Stimulated activated CD4-positive, alpha-beta T cell treated with anti-CD3 and anti-CD28 coated beads, TNF-alpha, amount 100 ng/mL, for 4 hours (primary cell): ENCODE measurements at places on chromosomes 1 and 21.
A peak's percentile ranks its signal among the peaks of the same experiment; 100 is the strongest.

DNA sequence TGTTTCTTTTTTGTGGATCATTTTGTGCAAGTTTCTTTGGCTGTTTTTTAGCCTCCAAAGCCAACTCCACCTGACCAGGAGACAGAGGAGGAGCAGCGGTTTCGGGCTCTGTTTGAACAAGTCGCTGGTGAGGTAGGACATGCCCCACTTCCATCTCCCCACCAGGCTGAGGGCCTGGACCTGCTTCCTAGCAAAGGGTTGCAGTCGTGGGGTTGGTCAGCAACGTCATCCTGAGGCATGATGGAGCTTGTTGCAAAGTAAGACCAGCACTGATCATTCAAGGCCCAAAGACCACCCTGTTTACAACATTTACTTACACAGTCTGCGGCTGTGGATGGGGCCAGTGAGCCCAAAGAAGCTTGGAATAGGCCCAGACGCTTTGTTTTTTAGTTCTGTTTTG is 40.3 kb downstream of the CAPN9 start:
- no peak for DNase-seq

DNA sequence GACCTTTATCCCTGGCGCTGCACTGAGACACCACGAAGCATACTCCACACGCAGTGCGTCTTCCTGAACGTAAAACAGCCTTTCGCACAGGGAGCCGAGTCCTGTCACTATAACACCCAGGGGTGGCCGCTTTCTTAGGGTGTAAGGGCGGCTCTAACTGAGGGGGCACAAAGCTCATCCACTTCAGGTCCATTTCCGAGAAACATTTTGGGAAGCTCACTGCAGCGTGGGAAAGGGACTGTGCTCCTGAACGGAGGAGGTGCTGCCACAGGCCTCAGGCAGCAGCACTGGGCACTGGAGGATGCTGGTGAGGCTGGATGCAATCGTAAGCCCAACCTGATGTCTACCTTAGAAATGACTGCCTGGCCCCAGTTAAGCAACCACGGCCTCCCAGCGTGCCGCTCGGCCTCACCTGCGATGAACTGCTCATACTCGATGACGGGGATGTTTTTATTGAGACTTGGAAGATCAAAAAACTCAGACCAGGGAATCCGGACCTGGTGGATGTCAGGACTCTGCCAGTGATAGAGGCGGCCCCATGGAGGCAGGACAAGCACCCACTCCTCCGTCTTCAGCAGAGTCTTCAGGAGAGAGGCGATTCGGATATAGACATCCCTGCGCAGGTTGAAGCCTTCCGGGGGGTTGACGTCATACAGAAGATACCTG is 2.3 kb downstream of the POFUT2 start:
- DNase-seq = no peak

DNA sequence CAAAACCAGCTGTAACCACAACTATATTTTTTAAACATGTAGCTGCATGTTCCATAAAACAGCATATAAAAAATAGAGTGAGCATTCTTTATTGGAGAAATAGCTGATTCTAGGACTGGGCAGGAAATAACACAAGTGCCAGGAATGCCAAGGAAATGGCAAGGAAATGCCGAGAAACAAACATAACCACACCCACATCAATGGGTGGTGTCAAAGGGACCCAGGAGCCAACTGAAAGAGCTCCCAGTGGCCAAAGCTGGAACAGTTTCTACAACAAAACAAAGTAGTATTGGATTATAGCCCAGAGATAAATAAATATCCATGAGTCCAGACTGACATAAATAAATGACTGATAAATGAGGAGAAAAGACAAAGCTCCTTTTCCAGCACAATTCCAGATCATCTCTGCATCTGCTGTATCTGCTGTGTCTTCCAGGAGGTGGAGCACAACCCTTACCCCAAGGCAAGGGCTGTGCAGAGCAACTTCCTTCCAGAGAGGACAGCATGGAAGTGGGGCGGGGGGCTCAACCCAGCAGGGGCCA is 28.1 kb downstream of the ADARB1 start:
- no peak for DNase-seq

DNA sequence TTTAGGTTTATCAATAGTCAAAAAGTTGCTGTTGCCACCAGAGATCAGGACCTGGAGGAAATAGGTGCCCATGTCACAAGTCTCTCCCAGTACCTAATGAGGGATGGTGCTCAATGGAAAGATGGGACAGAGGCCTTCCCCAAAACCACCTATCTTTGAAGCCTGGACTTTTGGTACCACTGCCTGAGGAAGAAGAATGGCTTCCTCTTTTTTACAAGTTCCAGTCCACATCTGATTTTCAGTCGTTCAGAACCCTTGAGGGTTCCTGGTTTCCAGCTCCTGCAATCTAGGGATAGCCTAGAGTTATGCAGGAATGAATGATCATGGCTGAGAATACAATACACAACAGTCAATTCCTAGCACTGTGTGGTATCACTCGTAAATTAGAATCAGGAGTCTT is 5.7 kb downstream of the CATSPERE start:
- no peak for DNase-seq

GRCh38 chr1:59020151-59020997 is 236.5 kb upstream of the JUN start:
- DNase-seq = no peak

DNA sequence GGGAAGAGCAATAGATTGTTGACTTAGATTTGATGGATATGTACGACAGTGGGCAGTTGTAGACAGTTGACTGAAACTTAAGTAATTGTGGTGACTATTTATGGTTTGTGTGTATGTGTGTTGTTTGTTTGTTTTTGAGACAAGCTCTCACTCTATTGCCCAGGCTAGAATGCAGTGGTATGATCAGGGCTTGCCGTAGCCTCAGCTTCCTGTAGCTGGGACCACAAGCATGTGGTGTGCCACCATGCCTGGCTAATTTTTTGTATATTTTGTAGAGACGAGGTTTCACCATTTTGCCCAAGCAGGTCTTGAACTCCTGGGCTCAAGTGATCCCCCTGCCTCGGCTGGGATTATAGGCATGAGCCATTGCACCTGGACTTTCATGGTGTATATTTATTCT is 9.8 kb downstream of the SDHC start:
- no peak for DNase-seq

DNA sequence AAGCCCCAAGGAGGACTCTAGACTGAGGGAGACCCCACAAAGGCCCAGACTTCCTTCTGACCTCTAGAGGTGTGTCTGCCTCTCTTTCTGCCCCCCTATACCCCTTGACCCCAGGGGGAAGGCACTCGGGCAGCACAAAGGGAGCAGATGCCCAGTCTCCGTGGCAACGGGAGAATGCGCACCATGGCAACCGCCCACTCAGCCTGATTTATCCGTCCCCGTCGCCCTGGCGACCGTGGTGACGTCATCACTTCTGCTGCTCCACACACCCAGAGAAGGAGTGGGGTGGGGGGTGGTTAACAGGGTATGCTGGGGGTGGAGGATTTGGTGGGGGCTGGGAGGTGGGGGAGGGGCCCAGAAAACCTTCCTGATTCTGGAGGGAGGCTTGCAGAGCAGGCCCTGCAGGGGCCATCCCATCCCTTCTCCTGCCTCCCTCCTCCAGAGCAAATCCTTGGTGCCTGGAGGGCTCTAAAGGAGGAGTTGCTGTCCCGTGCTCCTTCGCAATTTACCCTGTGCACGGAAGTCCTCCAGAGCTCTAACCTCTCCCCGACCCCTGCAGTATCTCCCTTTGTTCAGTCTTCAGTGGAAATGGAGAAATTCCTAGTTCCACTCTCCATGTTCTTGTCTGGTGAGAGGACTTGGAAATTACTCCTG is 6.3 kb downstream of the CELF3 start:
- DNase-seq = peak; percentile 13

GRCh38 chr1:49240709-49241221 is 464.1 kb upstream of the BEND5 start:
- no peak for DNase-seq

DNA sequence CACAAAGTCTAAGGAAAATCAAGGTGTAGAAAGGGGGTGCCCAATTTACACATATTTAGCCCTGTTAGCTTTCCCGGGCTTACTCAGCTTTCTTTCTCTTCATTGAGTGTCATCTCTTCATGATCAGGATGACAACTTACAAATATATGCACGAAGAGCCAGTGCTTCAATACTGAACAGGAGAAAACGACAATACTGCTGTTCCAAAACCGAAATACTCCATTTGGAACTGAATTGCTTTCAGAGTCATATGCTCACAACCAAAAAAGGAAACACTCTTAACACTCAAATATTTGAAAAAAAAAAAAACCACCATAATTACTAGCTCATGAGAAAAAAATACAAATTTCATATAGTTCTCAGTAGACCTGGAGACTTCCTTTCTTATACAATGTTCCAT is 272.1 kb upstream of the DUSP10 start:
- DNase-seq = no peak

- DNase-seq = no peak
Measured at GRCh38 chr1:169451218-169451824, 24.0 kb upstream of the CCDC181 start.

DNA sequence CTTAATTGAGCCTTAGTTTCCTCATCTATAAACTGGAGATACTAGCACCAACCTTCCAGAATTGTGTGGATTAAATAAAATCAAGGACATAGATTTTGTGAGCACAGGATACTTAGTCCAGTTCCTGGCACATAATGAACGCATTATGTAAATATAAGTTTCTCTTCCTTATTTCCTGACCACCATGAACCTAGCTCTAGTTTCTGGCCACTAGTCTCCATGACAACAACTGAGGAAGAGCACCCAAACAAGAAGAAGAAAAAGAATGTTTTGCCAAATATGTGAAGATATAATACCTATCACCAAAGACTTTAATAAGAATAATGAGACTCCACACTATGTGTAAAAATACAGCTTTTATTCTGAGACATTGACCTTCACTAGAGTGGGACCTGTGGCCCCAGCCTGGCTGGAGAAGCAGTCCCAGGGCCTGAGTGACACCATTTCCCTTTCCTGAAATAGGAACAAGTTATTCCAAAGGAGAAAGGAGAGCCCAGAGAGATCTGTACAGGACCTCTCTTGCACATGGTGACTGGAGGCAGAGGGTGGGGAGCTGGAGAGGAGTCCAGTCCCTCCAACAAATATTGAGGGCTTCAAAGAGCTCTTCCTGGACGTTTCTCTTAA is 940 bp upstream of the USF1 start:
- no peak for DNase-seq

DNA sequence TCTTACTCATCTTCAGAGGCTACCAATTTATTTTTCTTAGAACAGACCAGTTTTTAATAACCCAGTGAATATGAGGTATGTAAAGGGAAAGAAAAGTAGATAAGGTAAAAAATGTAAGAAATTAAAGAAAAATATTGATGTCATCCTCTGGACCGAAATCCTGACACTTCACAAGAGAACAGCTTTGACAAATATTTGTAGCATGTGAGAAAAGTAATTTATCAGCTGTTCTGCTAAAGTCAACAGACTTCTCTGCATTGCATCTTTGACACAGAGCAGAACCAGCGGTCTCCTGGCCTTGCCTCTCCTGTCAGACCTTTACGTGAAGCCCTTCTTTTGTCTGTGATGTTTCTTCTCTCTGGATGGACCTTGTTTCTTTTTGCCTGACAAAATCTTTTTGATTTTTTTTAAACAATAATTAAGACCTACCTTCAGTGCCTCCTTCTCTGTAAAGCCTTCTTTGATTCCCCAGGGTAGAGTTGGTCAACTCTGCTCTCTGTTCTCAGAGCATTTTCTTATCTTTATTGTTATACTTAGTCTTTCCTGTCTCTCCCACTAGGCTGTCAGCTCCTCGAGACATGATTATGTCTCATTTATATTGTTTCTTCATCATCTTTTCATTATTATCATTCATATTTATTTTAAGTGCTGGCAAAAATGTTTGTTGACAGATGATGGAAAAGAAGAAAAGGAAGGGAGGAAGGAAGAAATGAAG is 35.4 kb downstream of the RGS4 start:
- no peak for DNase-seq

DNA sequence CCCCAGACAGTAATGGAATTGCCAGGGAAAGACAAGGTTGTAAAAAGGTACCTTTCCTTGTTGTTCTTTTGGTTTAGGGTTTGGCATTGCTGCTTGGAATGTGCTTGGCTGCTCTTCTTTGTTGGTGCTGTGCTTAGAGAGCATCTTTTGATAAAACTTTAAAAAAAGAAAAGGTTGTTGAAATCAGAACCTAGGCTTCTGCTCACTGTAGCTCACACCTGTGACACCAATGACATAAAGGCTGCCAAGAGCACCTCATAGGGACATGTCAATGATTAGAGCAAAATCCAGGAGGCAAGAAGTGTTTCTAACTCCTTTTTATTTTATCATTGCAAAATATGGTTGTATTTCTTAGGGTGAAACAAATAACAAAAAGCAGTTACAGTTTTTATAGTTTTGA is 28.9 kb downstream of the CLEC20A start:
- no peak for DNase-seq

DNA sequence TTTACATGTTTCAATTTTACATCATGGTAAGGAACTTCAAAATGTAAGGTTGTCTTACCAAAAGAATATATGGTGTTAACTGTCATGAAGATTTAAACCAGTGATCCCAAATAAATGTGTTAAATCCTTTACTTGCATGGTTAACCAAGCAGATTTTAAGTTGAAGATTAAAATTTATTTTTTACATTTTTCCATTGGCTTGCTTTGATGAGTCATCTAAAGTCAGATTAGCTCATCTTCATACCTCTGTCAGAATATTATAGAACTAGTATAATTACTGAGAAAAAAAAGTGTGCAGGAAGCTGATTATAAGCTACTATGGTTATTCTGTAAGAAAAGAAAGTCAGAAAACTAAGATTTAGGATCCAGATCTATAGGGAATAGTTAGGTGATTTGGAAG is 95.3 kb upstream of the DPH5 start:
- DNase-seq = no peak

- no peak for DNase-seq
Measured at GRCh38 chr1:12627296-12627695, 9.3 kb upstream of the DHRS3 start.

DNA sequence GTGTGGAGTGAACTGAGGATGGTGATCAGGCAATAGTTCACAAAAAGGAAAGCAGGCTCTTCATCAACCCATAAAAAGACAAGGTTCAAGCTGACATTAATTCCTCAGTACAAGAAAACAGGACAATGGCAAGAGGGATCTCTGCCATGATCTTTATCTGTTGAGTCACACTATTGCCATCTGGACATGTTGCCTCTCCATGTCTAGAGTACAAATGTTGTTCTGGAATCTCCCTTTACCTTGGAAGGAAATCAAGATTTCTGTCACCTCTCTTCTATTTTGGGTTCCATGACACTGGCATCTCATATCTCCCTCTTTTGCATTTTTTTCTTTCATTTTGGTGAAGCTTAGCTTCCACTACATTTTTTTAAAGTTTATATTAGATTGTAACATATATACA is 329.1 kb downstream of the USP25 start:
- DNase-seq = no peak

DNA sequence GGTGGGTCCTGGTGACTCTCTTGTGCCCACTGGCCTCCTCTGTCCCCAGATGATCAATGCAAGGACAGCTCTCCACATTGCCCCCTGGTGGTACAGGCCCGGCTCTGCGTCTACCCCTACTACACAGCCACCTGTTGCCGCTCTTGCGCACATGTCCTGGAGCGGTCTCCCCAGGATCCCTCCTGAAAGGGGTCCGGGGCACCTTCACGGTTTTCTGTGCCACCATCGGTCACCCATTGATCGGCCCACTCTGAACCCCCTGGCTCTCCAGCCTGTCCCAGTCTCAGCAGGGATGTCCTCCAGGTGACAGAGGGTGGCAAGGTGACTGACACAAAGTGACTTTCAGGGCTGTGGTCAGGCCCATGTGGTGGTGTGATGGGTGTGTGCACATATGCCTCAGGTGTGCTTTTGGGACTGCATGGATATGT is 10.8 kb downstream of the ADAMTSL4 start:
- DNase-seq = peak; percentile 52

GRCh38 chr1:198449261-198449660 is 91.2 kb downstream of the ATP6V1G3 start:
- DNase-seq = no peak

GRCh38 chr1:42927920-42928505 is 30.7 kb downstream of the SLC2A1 start:
- DNase-seq = no peak
